ENCODE measurements at places on chromosomes 2 and 18. TPM values are rescaled to one million over a fixed set of nuclear protein-coding genes. Genes with fewer than 3 reads are reported as not detected.

- DNase-seq: no peak
Measured at GRCh38 chr2:105597011-105597805, 147.5 kb upstream of the NCK2 start.

DNA sequence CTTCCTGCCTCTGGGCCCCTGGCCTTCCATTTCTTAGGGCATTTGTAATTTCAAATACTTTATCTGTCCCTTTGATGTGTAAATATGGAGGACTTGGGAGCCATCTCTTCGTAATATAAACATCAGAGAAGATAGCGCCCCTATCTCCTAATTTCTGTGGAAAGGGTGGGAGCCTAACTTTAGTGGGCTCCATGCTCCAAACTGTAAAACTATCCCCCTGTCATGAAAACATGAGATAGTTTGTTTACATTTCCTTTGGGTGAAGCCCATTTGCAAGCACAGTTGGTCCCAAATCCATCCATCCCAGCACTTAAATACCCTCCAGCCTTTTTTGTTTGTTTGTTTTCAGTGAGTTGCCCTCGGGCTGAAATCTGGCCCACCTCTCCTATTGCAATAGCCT, 782.6 kb upstream of the FSHR start:
- DNase-seq: no peak

DNA sequence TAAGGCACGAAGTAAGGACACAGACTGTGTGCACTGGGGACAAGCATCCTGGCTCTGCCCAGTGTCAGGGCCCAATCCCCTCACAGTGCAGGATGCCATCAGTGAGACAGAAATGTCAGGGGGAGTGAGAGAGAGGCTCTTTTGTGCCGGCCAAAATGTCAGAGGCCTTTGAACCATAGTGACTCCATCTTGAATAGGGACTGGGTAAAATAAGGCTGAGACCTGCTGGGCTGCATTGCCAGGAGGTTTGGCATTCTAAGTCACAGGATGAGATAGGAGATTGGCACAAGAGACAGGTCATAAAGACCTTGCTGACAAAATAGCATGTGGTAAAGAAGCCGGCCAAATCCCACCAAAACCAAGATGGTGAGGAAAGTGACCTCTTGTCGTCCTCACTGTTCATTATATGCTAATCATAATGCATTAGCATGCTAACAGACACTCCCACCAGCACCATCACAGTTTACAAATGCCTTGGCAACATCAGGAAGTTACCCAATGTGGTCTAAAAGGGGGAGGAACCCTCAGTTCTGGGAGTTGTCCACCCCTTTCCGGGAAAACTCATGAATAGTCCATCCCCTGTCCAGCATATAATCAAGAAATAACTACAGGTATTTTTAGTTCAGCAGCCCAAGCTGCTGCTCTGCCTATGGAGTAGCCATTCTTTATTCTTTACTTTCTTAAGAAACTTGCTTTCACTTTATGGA, 337.4 kb downstream of the LPIN1 start:
- DNase-seq: no peak

DNA sequence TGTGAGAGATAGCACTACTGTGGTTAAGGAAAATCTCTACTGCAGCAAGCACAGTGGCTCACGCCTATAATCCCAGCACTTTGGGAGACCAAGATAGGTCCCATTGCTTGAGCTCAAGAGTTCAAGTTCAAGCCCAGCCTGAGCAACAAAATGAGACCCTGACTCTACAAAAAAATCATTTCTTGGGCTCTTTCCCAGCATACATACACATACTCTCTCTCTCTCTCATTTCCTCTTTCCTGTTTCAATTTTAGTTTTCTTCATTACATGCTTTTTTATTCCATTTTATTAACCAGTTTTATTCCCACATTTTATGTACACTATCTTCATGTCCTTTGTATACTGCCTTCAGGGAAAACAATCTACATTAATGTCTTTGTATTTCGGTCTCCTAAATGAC, 14.6 kb downstream of the WDR33 start:
- DNase-seq: no peak

DNA sequence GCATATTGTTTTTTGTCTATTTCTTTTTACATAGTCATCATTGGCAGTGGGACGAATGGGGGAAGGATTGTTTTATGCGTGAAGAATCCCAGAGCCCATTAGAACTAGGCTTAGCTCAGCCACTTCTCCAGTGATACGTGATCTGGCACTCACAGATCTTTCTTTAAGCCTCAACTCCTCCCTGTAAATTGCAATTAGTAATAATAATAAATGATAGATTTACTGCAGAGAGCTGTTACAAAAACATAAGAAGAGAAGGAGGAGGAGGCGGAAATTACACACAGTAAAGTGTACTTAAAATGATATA, 629.3 kb downstream of the NRXN1 start:
- DNase-seq: no peak

DNA sequence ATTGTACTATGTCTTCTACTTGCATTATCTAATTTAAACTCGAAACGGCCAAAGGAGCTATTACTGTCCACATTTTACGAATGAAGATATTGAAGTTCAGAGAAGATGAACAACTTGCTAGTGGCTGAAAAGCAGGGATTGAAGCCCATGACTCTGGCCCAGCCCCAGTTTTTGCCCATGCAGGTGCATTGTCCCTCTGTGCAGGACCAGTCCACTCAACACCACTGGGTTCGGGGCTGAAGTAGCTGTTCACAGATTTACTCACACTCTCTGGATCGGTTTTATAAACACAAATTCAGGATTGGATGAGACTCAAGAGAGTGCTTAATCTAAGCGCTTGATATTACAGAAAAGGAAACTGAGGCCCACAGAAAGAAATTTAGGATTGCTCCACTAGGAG, 1.4 kb upstream of the IHH start:
- no peak for DNase-seq

GRCh38 chr2:161139098-161139987, 20.9 kb upstream of the TANK start:
- DNase-seq: no peak

GRCh38 chr2:130819608-130820278, 17.0 kb upstream of the ARHGEF4 start:
- DNase-seq: no peak

- no peak for DNase-seq
Measured at GRCh38 chr2:190481339-190481738, 53.2 kb downstream of the NEMP2 start.

DNA sequence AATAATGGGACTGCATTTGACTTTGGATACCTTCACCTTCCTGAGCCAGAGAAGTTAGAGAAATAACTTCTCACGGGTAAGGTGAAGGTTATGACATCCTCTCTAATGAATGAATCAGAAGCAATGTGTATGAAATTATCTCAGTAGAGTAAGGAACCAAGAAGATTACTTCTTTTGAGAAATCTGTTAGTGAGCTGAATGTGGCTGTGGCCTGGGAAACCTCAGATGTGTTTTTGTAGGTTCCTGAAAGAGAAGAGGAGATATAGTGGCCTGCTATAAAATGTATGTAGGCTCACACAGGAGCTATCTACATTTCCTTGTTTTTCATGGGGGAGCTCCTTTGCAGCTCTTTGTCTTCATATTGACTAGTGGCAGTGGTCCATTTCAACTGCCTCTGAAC, 262.6 kb downstream of the CLIP4 start:
- no peak for DNase-seq

The ZAP70 gene
- polyA plus RNA-seq: 2.7 TPM

The PRSS56 gene
- not detected for polyA plus RNA-seq

The TOGARAM2 gene
- polyA plus RNA-seq: 0.82 TPM

The FOXI3 gene
- 0.16 TPM for polyA plus RNA-seq

The SEPTIN10 gene
- polyA plus RNA-seq: 133 TPM

The UGT1A5 gene
- not detected for polyA plus RNA-seq

All from left renal pelvis (tissue), 4 donors.